ENCODE measurements at places on chromosomes 12 and 14. TPM values are rescaled to one million over a fixed set of nuclear protein-coding genes. Genes with fewer than 3 reads are reported as not detected.
A peak's percentile ranks its signal among the peaks of the same experiment; 100 is the strongest.

DNA sequence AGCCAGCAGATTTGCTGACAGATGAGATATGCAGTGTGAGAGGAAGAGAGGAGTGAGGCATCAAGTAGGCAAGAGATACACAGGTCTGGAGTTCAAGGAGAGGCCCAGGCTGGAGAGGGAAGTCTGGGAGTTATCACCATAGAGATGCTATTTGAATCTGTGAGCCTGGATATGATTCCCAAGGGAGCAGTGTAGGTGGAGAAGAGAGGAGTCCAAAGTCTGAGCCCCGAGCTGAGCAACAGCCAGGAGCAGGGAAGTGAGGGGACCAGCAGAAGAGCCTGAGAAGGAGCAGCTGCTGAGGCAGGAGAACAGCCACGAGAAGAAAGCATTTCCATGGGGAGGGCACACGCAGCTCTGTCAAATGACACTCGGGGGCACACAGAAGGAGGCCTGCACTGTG, 20.2 kb upstream of the NXPH4 start:
- no peak for DNase-seq

DNA sequence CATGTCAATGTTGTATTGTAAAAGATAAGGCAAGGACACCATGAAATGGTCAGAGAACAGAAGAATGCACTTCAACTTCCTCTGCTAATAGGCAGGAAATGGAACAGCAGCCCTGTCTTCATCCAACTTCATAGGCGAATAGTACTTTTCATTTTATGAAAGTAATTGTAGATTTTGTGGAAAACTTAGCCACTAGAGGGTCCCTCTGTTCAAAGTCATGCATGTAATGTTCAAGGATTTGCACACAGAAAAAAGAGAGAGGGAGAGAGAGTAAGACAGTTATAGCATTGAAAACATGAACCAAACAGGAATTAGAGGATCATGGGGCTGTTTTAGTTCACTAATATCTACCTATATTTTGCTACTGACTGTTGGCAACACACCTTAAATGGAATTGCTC, 172.2 kb downstream of the FLRT2 start:
- no peak for DNase-seq

DNA sequence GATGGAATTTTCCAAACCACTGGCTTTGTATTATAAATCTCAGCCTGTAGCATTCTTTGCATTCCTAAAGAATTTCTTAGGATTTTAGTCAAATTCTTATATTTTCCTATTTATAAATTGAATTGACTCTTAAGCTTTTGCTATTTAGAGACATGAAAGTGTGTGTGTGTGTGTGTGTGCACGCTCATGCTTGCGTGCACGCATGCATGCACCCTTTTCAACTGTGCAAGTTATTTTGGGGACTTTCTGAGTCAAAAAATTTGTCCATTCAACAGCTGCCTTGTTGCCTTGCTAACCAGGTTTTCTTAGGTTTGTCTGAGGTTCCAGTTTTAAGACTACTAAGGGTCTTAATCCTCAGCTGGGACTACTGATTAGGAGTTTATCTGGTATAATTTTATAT, 42.6 kb downstream of the GPATCH2L start:
- DNase-seq = no peak

DNA sequence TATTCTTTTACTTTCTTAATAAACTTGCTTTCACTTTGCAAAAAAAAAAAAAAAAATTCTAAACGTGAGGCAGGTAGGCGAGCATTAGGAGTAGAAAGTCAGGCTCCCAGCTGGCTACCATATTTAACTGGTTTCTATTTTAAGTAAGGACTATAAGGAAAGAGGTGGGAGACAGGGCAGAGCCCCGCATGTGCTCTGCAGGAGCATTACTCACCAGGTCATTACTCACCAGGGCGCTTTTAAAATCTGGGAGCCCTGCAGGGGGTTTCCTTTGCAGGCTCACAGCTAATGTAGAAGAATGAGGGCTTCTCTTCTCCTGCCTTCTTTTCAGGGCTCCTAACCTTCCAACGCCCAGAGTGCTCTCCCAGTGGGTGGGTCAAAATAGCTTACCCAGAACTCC, 14.0 kb upstream of the DPF3 start:
- DNase-seq = no peak

- no peak for DNase-seq
Observed at GRCh38 chr12:118575730-118576129, 199.4 kb downstream of the SUDS3 start.

DNA sequence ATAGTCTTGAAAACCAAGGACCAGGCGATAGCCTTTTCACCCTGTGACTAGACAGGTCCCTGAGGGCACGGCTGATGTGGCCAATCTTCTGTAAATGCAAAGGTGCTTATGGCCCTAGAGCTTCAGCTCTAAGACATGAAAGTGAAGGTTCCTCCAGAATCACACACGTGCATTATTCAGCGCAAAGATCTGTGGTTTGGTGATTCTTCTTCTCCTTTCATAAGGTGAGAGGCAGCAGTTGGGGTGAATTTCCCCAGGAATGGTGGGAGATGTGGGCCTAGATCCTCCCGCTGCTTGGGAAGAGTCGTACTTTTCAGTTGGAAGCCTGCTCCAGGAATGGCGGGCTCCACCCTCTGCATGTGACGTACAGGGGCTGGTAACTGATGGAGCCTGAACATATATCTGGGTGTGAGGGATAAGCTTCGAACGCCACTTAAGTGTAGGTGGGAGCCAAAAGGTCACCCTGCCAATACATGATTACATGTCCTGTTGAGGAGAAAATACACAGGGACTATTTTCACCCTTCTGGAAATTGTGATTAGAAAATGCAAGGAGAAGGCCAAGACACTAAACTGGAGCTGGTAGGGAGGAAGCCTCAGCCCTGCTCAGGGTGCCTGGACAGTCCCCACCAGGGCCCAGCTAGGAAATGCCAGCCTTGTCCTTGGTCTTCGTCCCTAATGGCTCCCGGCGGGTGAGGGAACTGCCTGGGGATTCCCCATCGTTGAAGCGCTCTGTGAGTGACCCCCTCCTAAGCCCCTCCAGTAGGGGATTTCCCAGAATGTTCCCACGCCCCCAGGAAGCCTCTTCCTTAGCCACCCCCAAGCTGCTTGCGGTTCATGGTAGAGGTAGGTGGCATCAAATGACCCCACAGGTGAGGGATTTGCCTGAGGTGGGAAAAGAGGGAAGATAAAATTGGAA, 17.6 kb downstream of the BATF start:
- DNase-seq = peak; percentile 42

DNA sequence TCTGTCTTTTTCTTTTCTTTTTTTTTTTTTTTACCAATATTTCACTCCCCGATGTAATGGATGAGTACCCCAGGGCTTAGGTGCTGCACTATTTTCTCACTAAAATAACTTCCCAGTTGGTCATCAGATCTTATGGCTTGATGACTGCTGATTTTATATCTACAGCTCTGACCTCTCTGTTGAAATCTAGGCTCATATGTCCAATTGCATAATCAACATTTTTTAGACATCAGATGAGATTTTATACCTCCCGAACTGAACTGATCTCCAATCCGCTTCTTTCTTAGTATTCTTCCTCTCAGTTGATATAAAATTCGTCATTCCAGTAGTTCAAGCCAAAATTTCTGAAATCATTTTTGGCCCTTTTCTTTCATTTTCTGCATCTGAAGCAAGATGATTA, 1236.5 kb downstream of the SLC16A7 start:
- DNase-seq = no peak

- DNase-seq = no peak
Observed at GRCh38 chr14:101235335-101236103, 325.8 kb upstream of the DIO3 start.

- DNase-seq = no peak
Observed at GRCh38 chr12:13443498-13443897, 247.0 kb downstream of the EMP1 start.

DNA sequence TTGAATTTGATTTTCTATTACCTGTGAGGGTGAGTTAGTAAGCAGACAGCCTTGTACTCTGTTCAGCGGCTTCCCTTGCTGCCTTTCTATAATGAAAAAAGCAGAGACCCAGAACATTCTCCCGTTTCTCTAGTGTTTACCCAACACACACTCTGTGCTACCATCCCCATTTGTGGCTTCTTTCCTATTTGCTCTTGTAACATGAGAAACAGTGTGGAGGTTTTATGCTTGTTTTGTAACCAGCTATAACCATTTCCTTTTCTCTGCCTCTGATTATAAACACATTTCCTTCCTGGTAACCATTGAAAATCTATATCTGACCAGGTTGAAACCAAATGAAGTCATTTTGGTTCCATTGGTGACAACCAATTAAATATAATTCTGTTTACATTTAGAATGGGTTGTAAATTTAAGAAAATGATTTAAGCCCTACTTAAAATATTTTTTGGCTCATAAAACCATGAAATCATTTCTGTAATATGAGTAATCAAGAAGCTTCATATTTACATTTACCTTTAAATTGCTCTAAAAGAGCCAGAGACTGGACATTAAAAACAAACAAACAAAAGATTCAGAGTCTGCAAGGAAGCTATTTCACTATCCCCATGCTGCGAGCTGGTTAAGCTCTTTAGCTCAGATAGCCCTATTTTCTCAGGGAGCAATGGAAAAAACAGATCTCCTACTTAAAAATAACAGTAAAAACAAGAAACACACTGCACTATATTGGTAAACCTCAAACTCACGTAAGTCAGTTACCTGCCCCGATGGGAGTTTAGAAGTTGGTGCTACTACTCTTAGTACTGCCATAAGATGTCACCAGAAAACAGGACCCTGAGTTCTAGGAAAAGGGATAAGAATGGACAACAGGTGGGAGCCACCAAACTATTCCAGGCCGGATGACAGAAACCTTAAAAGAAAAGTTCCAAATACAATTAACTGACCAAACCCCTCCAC, 206.5 kb upstream of the EEA1 start:
- no peak for DNase-seq

GRCh38 chr12:125064492-125064891, 743 bp upstream of the AACS start:
- DNase-seq = no peak

DNA sequence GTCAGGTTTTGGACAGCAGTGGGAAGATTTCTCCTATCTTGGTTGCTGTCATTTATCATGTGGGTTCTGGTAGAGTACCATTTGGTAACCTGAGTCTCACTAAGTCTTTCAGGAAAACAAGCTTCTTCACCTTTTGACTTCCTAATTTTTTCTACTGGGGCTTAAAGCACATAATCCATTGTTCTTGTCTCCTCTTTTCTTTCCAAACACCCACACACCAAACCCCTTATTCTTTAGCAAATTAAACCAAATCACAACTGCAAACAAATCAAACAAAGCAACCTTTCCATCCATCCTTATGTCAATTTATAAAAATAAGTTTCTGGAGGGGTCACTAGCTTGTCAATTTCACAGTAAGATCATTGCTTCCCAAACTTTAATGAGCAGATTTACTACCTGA, 84.1 kb downstream of the ATP23 start:
- DNase-seq = no peak

- DNase-seq = no peak
Observed at GRCh38 chr12:18141048-18141982, 51.3 kb upstream of the RERGL start.

GRCh38 chr12:53966385-53967133, 6.4 kb upstream of the HOXC11 start:
- no peak for DNase-seq

GRCh38 chr12:52561880-52562449, 9.0 kb upstream of the KRT71 start:
- no peak for DNase-seq

DNA sequence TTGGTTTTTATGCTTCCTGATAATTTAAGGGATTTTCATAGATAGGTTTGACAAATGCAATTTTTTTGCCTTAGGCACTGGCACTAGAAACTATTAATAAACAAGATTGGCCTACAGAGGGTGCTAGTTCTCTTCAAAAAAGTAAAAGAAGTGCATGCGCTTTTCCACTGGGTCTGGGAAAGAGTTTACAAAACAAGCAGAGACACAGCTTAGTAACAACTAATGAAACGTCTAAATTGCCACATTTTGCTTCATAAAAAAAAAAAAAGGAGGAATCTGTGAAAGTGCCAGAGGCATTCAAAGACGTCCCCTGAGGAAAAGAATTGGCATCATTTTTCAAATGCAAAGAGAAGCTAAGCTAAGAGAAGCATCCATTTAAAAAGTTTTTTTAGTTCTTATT, 58.3 kb upstream of the EEA1 start:
- peak; percentile 58 for DNase-seq

- DNase-seq = no peak
Observed at GRCh38 chr12:71840231-71840847, 780 bp downstream of the TBC1D15 start.

DNA sequence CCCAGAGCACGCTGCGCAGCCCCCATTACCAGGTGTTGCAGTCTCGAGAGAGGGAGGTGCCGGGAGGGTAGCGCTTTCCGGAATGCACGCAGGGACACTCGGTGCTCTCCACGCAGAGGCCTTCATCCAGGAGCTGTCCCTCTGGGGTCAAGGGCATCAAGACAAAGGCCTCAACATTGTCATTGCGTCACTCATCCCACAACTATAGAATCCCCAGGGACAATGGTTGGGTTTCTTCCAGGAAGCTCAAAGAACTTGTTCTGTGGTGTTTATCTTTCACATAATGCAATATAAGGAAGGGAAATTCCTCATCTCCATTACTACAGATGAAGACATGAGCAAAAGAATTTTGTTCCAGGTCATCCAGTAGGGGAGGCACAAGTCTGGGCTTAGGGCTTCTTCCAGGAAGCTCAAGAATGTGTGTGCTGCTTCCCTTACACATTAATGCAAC, 52.1 kb downstream of the VWF start:
- no peak for DNase-seq

GRCh38 chr12:120847814-120848213, 56.3 kb downstream of the SPPL3 start:
- DNase-seq = no peak

GRCh38 chr12:11958221-11959091, 112.3 kb upstream of the BCL2L14 start:
- DNase-seq = no peak

The CLEC2B gene
- 72.5 TPM for total RNA-seq

The CATSPERB gene
- total RNA-seq = 6.0 TPM

The FOXN4 gene
- not detected for total RNA-seq

The KRT78 gene
- total RNA-seq = not detected

The RD3L gene
- total RNA-seq = not detected

The KRT83 gene
- total RNA-seq = not detected

The IL31 gene
- not detected for total RNA-seq

The INHBE gene
- total RNA-seq = not detected

The HCAR1 gene
- total RNA-seq = 0.09 TPM

The CLECL1 gene
- total RNA-seq = 7.2 TPM

The ENDOU gene
- total RNA-seq = not detected

The KRT8 gene
- total RNA-seq = 0.29 TPM

The SLC2A14 gene
- total RNA-seq = 3.5 TPM

The SERPINA12 gene
- not detected for total RNA-seq

The DEPDC4 gene
- 0.38 TPM for total RNA-seq

The TEAD4 gene
- total RNA-seq = not detected

Measured in CD4-positive, alpha-beta memory T cell (primary cell).